ENCODE measurements at places on chromosomes 12 and 14.

- DNase-seq = no peak
These were observed 240.6 kb downstream of the RAD51B start for GRCh38 chr14:68060198-68060597.

GRCh38 chr12:52349196-52349595 is 18.1 kb downstream of the KRT85 start:
- DNase-seq = no peak

- no peak for DNase-seq
These were observed 59.3 kb downstream of the IFNG start for GRCh38 chr12:68100241-68100640.

DNA sequence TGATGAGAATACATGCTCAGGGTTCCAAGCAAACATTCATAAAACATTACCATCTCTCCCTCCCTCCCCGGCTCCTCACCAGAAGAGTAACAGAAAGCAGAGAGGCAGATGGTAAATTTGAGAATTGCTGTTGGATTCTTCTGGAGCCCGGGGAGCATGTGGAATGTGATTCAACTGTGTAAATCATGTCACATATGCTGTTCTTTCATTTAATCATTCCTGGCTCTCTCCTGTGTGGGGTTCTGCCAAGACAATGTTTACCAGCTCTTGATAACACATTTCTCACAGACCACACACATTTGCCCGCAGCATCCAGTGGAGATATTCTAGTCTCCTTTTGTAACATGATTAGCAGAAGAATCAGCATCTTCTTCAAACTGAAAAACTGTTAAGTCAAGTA is 23.4 kb upstream of the NR2C1 start:
- DNase-seq = no peak

- no peak for DNase-seq
These were observed 129.0 kb upstream of the MED13L start for GRCh38 chr12:116406529-116406928.

- no peak for DNase-seq
These were observed 216.1 kb downstream of the PPM1H start for GRCh38 chr12:62718762-62719426.

- no peak for DNase-seq
These were observed 54.4 kb downstream of the RASSF9 start for GRCh38 chr12:85781766-85782165.

DNA sequence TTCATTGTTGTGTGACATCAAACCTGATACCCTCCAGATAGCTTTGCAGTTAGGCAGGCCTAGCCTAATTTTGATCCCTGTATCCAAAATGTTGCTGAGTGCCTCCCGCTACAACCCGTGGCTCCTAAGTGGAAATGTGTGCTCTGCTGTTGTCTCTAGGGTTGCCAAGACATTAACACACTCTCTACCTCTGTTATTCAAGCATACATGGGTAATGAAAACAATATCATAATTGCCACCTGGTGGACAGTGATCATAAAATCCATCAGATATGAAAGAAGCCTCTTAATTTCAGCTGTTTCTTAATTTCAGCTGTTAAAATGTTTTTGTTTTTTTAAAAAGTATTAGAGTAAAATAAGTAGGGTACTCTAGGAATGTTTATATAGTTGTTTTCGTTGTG is 93.5 kb downstream of the PLEKHA5 start:
- no peak for DNase-seq

GRCh38 chr14:89085737-89086382 is 261.4 kb downstream of the TTC8 start:
- DNase-seq = no peak

GRCh38 chr12:114742363-114742762 is 58.4 kb upstream of the TBX3 start:
- DNase-seq = no peak

- no peak for DNase-seq
These were observed 11.0 kb upstream of the RHOJ start for GRCh38 chr14:63193236-63193635.

DNA sequence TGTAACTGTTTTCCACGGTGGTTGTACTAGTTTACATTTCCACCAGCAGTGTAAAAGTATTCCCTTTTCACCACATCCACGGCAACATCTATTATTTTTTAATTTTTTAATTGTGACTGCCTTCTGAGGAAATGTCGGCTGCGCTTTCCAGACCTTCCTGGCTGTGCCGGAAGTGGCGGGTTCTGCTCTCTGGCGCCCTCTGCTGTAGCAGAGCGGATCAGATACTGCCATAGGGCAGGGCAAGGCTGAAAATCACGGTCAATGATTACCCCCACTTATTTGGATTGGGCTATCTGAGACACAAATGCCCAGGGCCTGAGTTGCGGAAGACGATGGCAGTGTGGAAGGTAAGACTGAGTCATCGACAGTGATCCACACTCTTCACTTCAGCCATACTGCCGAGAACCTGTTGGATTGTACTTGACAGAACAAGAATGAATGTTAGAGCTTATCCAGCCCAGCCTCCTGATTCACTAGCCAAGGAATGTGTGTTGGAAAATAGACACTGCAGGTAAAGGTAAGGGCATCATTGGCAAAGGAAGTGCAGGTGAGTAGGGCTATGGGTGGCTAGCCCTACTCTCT is 124.2 kb downstream of the NTF3 start:
- DNase-seq = no peak

- no peak for DNase-seq
These were observed 15.5 kb downstream of the RIC8B start for GRCh38 chr12:106790020-106790419.

DNA sequence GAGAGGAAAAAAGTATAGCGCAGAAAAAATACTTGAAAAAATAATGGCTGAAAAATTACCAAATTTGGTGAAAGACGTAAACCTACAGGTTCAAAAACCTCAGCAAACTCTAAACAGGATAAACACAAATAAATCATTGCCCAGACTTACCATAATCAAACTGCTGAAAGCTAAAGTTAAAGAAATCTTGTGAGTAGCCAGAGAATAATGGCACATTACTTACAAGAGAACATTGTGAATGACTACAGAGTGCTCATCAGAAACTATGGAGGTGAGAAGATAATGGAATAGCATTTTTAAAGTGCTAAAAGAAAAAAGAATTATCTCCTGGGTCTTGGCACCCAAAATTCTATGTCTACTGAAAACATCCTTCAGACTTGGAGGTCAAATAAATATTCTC is 36.0 kb downstream of the ATF1 start:
- DNase-seq = no peak

- DNase-seq = no peak
These were observed 9.1 kb downstream of the TEDC1 start for GRCh38 chr14:105500036-105500725.

- no peak for DNase-seq
These were observed 231.2 kb upstream of the DCN start for GRCh38 chr12:91413581-91414546.

GRCh38 chr14:91335191-91336092 is 82.2 kb downstream of the CCDC88C start:
- no peak for DNase-seq

GRCh38 chr12:128823216-128823915 is 392 bp downstream of the SLC15A4 start:
- no peak for DNase-seq

GRCh38 chr12:51362747-51363342 is 16.4 kb upstream of the CELA1 start:
- DNase-seq = no peak

DNA sequence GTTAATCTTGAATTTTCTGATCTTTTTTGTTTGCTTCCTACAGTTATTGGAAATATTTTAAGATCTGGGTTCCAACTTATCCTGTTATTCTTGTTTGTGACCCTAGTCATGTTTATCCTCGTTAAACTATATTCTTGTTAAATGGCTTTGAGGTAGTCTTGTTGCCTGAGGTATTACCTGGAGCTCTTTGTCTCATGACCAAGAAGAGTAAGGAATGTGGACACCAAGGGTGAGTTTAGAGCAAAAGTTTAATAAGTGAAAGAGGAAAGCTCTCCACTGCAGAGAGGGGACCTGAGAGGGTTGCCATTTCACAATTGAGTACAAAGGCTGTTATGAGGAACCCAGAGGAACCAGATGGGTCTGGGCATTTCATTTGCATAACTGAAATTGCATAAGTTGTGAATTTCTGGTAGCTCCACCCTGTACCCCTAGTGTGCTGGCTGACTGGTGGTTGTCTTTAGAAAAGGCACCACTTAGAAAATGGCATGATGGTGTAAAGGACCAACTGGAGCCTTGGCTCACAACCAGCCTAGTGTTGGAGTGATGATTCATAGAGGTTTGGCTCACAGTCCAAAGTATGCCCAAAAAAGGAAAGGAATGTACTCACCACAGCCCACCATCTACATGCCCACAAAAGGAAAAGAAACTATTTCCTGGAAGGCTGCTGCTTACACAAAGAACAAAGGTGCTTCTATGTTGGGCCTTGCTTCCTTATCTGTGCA is 36.7 kb upstream of the RESF1 start:
- DNase-seq = no peak

- no peak for DNase-seq
These were observed 5.5 kb upstream of the SCARB1 start for GRCh38 chr12:124869059-124869665.

DNA sequence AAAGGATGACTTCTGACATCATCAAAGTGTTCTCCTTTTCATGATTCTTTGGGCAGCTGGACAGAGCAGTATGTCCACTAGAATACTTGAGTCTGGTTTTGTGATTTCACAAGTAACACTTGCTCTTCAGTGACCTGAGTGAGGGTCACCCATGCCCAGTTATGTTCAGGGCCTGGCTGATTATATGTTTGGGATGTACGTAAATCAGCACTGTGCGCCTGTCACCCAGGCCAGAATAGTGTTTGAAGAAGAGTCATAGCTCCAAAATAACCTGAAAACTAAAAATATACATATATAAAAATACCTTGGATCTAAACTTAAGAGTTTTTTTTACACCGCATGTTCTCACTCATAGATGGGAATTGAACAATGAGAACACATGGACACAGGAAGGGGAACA is 3.8 kb downstream of the BICD1 start:
- DNase-seq = no peak

DNA sequence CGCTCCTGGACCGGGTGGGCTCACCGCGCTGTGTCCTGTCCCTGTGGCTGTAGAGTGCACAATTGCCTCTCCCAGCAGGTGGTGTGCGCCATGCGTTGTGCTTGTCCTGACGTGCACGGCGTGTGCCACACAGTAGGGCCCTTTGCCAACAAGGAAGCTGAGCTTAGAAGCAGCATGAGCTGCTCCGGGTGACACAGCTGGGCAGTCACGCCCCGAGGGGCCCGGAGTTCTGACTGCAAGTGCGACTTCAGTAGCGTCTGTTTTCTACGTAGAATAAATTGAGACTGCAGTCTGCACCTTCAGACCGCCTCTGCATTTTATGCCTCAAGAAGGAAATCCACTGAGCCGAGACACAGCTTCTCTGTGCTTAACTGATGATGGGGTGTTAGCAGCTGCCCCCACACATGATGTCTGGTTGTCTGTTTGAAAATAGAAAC is 81.6 kb downstream of the ADGRD1 start:
- DNase-seq = no peak

GRCh38 chr12:95995238-95996031 is 709 bp downstream of the HAL start:
- no peak for DNase-seq

DNA sequence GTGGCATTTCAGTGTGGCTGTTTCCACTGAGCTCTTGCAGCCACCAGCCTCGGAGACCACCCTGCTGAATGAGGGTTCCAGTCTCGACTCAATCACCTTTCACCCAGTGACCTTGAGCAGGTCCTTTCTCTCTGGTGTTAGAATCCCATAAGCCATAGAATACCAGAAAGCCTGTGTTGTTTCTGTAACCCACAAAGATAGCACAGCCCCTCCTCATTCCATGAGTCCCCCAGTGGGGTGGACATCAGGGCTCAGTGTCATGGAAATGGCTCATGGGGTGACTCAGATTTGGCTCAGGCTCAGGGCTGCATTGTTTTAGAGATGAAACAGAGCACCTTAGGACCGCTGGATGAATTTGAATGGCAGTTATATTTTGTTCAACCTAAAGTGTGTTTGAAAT is 171.5 kb downstream of the PTPN11 start:
- DNase-seq = no peak

DNA sequence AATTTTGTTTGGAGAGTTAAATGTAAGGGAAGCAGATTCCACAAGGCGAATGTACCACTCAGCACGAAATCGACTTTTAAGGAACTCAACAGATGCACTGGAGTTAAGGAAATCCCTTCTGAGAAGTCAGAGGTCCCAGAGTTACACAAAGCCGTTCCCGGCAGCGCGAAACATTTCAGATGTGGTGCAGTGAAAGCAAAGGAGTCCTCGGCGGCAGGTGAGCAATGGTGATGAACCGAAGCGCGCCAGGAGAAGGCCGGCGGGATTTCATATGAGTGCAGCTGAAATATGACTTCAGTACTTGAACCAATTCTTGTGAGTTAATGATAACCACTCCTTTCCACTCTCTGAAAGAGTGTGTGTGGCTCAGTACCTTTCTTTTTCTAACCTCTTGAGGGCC is 183.2 kb downstream of the GRIP1 start:
- DNase-seq = no peak

- DNase-seq = no peak
These were observed 73.4 kb upstream of the EEA1 start for GRCh38 chr12:93002293-93003054.

DNA sequence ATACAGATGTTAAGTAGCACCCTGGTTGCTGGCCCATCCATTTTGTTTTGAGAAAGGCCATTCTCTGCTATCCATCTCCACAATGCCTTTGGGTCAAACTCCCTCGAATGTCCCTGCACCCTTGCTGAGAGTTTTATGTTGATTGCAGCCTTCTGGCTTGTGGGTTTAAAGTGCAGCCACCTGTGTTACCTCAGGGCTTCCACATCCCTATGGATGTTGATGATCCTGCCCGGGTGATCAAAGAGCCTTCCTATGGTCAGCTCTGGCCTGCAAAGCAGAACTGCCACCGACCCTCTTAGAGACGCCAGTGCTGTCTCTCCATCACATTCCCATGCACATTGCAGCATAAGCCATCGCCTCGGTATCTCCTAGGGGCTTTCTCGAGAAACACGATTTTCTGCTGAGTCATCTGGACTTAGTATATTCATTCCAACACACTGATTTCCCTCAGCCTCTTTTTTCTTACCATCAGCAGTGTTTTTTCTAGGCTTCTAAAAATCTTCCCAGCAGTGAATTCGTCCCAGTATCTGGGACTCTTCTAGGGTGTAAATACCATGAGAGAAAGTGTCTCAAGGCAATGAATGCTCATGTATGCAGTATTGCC is 585.7 kb upstream of the TMEM132C start:
- DNase-seq = no peak

- no peak for DNase-seq
These were observed 6.0 kb downstream of the TMEM63C start for GRCh38 chr14:77187649-77188012.

DNA sequence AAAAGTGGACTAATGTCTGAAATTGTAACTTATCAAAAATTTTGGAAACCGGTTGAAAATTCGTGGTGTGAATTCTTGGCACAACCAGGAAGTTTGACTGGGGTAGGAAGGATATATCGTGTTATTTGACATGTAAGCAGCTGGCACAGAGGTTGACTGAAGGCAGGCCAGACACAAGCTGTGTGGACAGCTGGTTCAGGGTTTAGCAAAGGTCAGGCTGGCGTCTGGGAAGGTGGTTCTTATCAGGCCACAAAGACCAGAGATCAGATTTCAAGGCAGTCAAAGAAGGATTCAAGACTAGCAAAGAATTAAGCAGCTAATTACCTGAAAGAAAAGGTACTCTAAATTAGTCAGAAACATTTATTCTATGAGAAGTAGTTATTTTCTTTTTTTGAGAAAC is 450.2 kb upstream of the MDGA2 start:
- DNase-seq = no peak

Data from stimulated activated CD8-positive, alpha-beta memory T cell treated with anti-CD3 and anti-CD28 coated beads, Interleukin-15, amount 100 ng/mL, for 48 hours (primary cell).